ENCODE measurements at places on chromosomes 7 and 10.

DNA sequence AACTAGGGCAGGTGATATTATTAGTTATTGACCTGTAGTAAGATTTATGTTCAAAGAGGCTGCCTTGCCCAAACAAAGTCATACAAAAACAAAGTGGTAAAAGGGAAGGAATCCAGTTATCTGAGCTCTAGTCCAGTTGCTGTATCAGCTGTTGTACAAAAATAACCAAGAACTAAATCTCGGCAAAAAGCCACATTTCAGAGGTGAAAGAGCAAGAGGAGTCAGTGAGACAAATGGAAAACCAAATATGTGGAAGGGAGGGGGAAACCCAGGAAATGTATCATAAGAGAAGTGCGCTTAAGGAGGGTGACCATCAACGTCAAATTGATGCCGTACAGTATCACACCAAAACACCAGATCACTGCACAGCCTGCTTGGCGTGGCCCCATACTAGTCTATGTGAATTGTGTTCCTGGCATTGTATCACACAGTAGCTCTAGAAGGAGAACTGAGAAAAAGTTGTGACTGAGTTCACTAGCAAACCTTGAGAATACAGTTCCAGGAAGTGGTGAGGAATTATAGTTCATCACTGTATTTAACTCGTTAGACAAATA is 6.4 kb downstream of the AGBL3 start:
- peak; percentile 15 for DNase-seq

DNA sequence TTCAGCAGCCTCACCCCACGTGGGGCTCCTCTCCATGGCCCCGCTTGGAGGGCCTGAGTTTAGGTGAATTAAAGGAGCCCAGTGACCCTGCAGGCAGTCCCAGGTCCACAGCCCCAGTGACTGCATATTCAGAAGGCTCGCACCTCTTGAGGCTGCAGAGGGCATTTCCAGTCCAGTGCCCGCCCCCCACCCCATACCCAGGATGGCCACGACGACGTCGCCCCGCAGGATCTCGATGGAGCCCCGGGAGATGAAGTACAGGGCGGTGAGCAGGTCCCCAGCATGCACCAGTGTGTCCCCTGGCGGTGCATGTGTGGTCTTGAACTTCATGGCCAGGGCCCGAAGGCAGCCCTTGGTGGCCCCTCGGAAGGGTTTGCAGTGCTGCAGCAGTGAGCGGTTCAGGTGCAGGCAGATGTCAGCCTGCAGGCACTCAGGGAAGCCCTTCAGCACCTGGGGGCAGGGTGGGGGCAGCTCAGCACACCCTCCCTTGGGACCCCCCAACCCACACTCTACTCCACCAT is 28.1 kb downstream of the KCNH2 start:
- no peak for DNase-seq

DNA sequence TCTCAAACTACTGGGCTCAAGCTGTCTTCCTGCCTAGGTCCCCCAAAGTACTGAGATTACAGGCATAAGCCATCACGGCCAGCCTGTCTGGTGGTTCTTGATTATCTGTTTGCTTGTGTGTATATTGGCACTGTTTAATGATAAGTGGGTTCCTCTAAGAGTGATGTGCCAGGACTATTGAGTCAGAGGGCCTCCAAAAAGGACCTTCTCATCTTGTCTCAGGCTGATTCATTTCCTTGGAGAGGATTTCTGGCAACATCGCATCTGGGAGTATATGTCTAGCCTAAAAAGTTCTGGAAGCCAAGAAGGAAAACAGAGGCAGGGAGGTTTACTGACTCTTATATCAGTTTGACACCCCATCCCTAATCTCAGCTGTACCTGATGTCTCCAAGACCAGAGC is 27.1 kb upstream of the AKAP9 start:
- no peak for DNase-seq

DNA sequence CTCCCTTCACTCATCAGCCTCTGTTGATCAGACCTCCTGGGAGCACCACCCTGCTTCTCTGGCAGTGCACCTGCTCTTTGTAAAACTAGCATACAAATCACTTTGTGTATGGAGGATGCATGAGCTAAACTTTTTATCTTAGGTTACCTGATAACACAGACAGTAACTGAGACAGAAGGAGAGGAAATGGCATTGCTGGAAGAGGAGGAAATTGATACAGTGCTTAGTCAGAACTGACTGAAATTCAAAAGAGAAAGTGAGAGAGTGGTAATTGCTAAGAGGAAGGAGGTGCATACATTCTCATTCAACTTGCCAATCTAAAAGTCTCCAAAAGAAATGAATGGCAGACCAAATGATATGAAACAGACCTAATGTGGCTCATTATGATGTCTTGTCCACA is 1120.7 kb downstream of the GATA3 start:
- DNase-seq, result no peak

- DNase-seq, result no peak
Measured at GRCh38 chr10:1678084-1678483, 59.2 kb downstream of the ADARB2 start.

DNA sequence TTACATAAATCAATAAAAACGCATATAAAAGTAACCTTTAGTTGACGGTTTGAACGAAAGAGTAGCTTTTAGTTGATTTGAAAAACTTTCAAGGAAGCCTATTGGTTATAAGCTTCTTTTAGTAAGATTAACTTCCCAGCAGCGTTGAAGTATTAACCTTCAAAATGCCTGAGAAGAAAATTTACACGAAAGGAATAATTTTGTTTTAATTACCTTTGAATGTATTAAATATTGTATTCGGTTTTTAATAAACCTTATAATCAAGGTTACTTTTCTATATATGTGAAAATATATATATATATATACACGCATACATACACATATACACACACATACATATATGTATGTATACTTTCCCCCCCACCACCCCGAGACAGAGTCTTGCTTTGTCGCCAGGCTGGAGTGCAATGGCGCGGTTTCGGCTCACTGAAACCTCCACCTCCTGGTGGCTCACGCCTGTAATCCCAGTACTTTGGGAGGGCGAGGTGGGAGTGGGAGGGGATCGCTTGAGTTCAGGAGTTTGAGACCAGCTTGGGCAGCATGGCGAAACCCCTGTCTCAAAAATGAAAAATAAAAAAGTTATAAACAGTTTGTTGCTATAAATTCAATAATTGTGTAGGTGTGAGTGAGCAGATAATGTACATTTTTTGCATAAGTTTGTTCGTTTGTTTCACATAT is 57.6 kb upstream of the EZH2 start:
- peak; percentile 35 for DNase-seq

- DNase-seq, result no peak
Measured at GRCh38 chr10:85420501-85421191, 945.9 kb downstream of the GRID1 start.

DNA sequence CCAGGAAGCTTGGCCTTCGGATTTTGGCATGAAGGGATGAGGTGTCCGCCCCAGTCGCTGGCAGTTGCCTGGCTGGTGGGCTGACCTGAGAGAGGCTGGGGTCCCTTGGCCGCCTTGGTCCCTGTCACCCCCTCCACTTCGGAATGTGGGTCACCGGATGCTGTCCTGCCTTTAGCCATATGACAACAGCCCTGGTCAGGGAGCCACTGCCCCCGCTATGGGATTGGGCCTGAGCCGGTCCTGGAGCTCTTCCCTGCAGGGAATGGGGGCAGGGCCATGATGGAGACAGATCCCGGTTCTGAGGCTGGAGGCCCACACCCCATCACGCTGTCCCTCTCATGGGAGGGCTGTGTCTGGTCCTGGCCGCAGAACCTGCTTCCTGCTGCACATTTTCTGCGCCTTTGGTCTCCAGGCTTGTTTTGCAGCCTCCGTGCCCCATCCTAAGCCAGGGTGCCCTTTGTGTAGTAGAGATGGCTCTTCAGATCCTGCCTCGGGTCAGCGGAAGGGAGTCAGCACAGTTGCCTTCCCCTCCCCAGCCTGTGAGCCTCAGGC is 22.6 kb downstream of the PFKFB3 start:
- DNase-seq, result no peak

GRCh38 chr7:96076350-96076707 is 245.6 kb downstream of the SLC25A13 start:
- DNase-seq, result no peak

DNA sequence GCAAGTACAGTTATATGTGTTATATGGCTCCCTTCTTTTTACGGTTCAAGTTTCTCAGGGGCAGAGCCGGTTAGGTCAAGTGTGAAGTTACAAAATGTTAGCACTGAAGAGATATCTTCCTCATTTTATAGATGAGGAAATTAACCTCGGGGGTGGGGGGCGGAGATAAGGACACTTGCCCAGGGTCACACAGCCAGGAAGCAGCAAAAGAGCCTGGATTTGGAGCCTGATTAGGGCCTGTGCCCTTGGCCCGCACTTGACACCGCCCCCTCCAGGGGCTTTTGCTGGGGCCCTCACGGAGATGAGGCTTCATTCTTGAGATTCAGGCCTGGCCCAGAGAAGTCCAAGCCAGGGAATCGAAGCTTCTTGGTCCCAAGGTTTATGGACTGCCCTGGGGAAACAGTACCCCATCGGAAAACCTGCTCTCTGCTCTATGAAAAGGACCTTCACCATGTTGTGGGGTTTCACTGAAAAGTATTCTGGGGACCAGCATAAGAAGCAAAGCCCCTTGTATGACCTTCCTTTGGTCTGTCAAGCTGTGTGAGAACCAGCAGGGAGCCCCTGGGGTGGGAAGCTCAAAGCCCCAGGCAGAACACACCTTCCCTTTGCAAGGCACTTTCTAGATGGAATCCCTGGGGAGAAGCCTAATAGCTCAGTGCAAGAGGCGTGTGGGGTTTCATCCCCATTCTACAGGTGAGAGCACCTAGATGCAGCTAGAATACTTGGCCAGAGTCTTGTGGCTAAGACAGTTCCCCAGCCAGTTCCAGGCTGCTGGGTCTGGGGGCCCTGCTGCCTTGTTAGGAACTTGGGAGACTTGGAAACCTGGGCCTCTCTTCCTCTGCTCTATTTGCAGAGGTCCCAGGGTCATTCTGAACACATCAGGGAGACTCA is 21.9 kb downstream of the UNC5B start:
- no peak for DNase-seq

DNA sequence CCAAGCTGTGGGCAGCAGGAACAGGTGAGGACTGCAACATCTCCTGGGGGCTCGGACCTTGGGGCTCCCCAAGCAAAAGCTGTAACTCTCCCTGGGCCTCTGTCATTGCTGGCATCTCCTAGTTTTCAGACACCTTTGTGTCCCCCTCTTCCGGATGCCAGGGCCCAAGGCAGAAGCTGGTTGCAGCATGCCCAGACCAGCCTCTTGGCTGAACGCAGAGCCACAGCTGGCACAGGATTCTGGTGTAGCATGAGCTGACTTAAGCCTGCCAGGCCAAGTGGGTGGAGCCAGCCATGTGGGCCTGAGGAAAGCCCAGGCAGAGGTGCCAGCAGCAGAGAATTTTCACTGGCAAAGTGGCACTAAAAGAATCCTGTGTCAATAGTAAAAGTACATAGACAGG is 43.5 kb downstream of the ZWINT start:
- DNase-seq, result no peak

- no peak for DNase-seq
Measured at GRCh38 chr10:10845185-10845584, 172.5 kb upstream of the CELF2 start.

GRCh38 chr7:116180302-116180701 is 30.0 kb upstream of the TES start:
- DNase-seq, result peak; percentile 3

- no peak for DNase-seq
Measured at GRCh38 chr7:151431768-151432311, 8.1 kb downstream of the CRYGN start.

- DNase-seq, result no peak
Measured at GRCh38 chr10:12042409-12042796, 206 bp downstream of the UPF2 start.

GRCh38 chr10:67088036-67088435 is 162.2 kb downstream of the LRRTM3 start:
- no peak for DNase-seq

- no peak for DNase-seq
Measured at GRCh38 chr7:88156356-88156755, 63.5 kb downstream of the SRI start.

GRCh38 chr7:87059525-87060287 is at the start of gene ELAPOR2:
Gene ELAPOR2 (minus strand): TSS chr7:87059654. CDS start chr7:87059513, 141 bp downstream.
- DNase-seq, result no peak

DNA sequence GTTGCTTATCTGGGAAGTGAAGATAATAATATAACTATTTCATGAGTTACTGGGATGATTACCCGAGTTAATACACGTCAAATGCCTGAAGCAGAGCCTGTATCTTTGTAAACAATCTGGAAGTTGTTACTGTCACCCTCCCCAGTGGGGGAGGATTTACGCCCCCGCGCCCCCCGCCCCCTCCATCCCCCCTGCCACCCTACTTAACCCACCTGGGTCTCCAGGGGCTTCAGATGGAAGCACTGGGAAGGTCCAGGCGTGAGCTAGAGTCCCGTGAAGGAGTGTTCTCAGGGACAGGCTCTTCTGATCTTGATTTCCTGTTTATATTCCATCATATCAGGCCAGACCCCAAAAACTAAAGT is 691 bp upstream of the PPA1 start:
- no peak for DNase-seq

GRCh38 chr10:20760460-20760859 is 136.7 kb downstream of the NEBL start:
- DNase-seq, result no peak

DNA sequence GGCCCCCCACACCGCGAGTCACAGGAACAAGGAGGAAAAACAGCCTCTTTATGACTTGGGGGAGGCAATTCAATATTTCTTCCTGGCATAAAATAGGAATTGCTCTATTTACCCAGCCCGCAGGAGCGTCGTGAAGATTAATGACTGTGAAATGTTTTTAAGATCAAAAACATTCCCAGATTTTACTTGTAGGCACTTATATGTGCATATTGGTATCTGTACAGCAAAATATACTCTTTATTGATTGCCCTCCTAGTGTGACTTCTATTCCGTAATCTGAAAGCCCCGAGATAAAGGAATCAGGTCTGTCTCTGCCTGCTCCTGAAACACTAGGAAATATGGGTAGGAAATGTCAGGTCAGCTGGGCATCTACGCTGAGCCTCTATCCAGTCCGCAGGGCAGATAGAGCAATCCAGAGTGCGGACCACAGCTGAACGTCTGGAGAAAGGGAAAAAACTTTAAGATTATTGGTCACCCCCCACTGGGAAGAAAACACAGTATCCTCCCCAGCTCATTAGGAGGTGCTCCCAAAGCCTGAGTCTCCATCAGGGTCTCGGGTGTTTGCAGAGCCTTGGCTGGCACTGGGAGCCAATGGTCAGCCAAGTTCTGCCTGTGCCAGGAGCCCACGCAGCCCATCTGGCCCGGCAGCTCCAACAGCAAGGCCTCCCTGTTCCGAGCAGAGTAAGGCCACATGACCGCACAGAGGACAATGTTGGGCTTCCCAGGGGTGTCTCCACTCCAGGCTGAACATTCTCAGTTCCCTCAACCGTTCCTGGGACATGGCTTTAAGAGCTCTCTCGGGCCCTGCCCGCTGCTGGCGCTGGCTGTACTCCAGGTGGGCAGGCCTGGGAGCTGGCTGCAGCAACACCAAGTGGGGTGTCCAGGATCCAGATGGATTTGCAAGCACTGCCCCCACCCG is 7.7 kb downstream of the CTBP2 start:
- no peak for DNase-seq
